ENCODE measurements at places on chromosomes 7 and 10.

- DNase-seq = no peak
Measured at GRCh38 chr7:128878226-128879105, 15.8 kb downstream of the ATP6V1F start.

GRCh38 chr10:131946321-131946751, 35.4 kb downstream of the BNIP3 start:
- DNase-seq = no peak

DNA sequence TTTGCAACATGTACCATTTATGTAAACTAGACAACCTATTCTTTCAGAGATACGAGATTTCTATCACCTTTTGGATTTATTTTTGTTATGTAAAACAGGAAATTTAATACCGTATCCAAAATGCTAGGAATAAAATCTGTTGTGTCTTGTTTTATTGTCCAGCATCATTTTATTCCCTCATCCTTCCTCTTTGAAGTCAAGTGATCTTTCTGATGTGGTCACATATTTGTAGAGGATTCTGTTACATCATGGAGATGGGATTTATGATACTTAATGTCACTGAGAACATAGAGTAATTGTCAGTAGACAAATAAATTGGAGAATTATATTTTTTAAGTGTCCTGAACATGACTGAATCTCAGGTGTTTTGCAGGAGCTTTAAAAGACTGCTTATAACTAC, 64.7 kb downstream of the ZNF277 start:
- no peak for DNase-seq

- no peak for DNase-seq
Measured at GRCh38 chr10:90407131-90407530, 450.7 kb downstream of the HTR7 start.

DNA sequence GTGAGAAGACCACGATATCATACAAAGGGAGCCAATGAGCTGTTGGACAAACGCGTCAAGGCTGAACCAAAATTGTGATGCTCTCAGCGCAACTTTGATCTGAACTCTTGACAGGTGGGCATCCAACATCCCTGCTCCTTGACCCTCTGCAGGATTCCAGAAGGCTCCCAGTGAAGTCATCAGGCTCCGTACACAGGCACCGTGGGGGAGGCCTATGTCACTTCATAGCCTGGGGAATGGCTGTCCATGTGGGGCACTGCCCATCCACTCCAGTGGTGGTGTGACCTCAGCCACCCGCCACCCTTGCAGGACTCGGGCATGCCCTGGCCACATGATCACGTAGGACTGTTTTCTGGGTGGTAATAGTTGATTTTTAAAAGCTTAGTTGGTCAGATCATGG, 233.8 kb upstream of the GRB10 start:
- no peak for DNase-seq

GRCh38 chr10:86049442-86049841, 317.2 kb downstream of the GRID1 start:
- no peak for DNase-seq

DNA sequence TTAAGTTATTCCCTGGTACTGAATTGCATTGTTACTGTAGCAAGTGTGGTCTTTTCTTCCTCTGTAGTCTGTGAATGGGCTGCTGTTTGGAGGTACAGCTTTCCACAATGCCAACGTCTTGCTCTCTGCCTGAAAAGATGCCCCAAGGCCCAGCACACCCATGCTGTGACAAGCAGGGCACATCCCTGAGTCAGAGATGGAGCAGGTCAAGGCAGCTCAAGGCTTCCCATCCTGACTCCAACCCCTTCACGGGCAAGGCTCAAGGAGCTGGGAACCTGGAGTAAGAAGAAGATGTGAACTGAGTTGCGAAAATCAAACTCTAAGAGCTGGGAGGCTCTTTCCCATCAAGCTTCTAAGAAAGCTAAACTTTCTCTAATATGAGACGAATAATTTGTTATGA, 27.2 kb downstream of the SVIL start:
- DNase-seq = no peak
